Adrenal gland (tissue), 19 donors: ENCODE measurements at places on chromosomes 7 and 10.

DNA sequence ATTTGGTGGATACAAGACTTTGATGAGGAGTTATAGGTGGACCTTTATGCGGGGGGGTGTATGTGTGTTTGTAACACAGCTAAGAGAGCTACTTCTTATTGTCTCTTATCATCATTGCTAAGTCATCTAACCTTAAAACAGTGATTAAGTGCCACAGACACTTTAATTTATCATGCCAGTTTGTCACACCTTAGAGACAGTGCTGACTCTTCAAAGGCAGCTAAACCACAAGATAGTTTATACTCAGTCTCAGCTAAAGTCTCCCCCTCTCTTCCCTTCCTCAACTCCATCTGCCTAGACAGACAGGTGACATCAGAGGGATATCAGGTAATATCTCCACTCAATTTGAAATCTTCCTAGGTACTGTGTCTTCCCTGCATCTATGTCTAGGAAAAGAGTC, 42.2 kb downstream of the MYPN start:
- no peak for DNase-seq

- DNase-seq, result no peak
Measured at GRCh38 chr10:119803264-119803663, 69.4 kb downstream of the MCMBP start.

- DNase-seq, result no peak
Measured at GRCh38 chr7:26307791-26308190, 16.1 kb downstream of the SNX10 start.

GRCh38 chr10:31578181-31578852, 259.3 kb downstream of the ZEB1 start:
- DNase-seq, result no peak

DNA sequence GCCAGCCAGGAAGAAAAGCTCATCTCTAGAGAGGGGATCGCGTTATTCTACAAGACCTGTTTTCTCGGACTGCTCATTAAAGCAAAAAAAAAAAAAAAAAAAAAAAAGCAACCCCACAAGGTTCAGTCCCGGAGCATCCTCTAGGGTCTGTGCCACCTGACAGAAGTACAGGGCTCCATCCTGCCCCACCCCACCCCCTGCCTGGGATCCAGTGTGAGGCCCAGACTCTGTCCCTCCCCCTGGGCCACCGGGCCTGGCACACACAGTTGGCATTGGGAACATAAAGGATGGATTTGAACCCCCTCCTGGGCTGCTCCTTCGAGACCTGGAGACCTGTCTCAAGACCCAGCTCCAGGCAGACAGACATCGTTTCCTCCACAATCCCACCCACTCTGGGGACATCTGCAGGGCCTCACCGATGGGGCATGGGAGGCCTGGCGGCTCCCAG, 688 bp downstream of the ORAI2 start:
- DNase-seq, result no peak

DNA sequence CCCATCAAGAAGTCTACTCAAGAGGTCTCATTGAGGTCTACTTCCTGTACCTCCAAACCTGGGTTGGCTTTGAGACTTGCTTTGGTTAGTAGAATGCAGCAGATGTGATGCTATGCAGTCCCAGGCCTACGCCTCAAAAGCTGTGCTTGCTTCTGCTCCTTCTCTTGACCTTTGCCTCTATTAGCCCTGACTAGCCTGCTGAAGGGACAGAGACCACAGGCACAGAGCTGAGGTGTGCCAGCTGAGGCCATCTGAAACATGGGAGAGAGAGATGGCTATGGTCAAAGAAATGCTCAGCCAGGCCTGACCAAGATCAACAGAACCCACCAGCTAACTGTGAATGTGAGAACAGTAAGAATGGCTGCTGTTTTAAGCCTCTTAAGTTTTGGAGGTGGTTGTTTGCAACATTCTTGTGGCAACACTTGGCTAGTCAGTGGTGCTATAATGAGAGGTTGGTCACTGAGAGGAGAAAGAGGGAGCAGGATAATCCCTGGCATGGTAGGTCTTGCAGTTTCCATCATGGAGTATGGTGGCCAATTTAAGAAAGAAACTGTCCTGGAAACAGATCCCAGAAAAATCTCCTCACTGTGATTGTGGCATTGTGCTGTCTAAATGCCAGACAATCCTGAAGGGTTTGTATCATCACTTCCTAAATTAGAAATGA, 176.1 kb upstream of the PHYHIPL start:
- no peak for DNase-seq

GRCh38 chr10:33215154-33215553, 119.3 kb downstream of the NRP1 start:
- DNase-seq, result no peak

DNA sequence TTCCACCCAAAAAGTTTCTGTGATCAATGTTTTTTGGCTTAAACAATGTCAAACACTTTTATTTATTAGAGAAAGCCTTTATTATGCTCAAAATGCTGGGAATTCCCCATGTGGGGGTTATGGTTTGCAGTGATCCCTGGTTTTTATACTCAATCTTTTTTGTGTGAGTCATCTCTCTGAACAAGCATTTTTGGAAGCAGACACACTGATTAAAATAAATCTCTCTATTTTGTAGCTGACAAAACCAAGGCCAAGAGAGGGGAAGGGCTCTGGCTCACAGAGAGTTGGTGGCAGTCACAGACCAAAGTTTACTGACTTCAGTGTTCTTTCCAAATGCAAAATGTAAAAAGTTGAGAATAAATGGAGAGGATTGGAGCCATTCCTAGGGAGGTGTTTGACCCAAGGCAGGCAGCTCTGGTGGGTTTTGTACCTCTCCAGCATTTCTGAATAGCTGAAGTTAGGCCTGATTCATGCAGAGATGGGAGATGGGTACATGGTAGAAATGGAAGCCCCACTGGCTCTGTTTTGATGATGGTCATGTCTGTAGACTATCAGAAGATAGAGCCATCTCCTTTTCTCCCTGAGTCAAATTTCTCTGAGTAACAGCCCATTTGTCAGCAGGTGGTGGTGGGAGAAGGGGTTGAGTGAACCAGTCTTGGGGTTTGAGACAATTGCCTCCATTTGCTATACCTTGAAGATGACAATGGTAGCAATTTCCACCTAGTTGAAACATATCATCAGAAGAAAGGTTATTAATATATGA, 45.4 kb upstream of the NAMPT start:
- DNase-seq, result peak; percentile 41

DNA sequence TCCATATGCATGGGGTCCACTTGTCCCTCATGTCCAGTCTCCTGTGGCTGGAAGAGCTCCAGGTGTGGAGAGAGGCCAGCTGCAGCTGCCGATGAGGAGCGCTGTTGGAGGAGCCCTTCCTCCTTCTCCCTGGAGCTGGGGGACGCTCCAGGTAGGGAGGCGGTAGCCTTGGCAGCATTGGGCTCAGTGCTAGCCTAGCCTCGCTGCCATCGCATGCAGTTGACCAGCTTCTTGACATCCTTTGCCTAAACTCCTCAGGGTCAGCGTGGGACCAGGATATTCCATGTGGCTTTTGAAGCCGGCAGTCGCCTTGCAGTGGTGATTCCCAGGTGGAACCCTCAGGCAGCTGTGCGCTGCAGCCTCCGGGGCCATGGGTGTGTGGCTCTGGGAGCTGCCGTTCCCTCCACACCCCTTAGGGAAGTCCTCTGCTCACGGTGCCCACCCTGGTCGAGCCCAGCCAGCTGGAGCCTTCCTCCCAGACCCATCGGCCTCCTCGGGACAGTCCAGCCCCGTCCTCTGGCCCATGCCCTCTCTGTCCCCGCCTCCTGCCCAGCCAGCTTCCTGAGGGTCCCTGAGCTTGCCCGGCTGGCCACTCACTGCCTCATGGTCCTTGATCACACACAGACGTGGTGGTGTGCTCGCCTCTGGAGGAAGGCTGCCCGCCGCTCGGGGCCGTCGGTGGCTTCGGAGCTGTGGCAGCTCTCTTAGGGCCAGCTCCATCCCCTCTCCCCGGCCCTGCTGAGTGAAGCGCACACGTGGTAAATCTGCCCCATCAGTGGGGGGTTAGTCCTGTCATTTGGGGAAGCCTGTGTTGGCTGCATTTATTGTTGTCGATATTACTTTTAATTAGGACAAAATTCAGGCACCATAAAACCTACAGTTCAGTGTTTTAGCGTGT, 21.2 kb downstream of the INPP5A start:
- DNase-seq, result no peak

- DNase-seq, result no peak
Measured at GRCh38 chr7:84916161-84916560, 270.7 kb downstream of the SEMA3D start.

DNA sequence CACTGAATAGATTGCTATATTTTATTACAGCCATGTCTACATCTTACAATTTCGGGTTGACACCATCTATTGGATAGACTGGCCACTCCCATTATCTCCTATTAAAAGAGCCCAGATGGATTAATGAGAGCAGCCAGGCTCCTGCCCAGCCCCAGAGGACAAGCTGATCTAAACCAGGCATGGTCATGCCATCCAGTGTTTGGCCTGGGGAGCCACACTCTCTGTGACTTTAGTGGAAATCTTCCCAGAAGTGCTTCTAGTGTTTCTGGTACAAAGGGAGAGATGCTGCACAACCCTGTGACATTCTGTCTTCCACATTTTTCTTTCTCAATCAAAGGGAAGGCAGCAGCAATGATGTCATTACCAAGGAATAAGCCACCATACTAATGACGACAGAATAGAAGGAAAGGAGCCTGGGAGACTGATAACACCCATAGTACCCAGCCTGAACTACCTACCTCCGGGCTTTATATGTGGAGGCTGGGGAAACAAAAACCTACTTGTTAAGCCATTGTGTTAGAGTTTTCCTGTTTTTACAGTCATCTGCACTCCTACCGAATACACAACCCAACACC, 5.0 kb downstream of the NEBL start:
- DNase-seq, result no peak
